ENCODE measurements at places on chromosomes 4 and X.

- DNase-seq, result no peak
Measured at GRCh38 chr4:40300371-40301162, 34.6 kb upstream of the CHRNA9 start.

- DNase-seq, result no peak
Measured at GRCh38 chr4:173521467-173522159, 8.4 kb downstream of the HAND2 start.

GRCh38 chrX:133005042-133005441 lies 46.6 kb upstream of the HS6ST2 start:
- DNase-seq, result no peak

GRCh38 chr4:166594326-166594946 lies 639.9 kb downstream of the SPOCK3 start:
- no peak for DNase-seq

DNA sequence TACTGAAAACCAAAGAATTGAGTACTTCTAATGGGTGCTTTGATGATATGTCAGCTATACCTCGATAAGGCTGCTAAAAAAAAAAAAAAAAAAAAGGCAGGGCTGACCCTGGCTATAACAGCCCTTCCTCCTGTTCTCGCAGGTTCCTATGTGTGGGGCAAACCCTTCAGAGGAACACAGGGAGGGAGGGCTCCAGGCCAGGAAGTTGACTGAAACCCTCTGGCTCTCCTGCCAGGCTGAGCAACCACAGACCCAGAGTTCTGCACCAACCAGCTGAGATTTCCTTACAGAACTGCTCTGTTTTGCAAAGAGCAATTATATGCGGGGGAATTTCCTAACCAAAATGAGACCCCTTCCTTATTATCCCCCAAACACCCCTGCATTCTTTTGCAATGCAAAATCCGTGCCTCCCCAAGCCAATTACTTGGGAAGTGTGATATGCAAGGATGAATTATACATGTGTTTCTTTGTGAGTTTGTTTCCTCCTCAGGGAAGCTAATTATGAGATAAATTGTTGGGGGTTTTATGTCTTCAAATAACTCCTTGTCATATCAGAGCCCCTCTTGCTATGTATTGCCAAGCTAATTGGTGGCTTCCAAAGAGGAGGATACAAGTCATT lies 45.6 kb downstream of the PDHA1 start:
- no peak for DNase-seq

- no peak for DNase-seq
Measured at GRCh38 chrX:10083809-10084208, 73.0 kb upstream of the CLCN4 start.

DNA sequence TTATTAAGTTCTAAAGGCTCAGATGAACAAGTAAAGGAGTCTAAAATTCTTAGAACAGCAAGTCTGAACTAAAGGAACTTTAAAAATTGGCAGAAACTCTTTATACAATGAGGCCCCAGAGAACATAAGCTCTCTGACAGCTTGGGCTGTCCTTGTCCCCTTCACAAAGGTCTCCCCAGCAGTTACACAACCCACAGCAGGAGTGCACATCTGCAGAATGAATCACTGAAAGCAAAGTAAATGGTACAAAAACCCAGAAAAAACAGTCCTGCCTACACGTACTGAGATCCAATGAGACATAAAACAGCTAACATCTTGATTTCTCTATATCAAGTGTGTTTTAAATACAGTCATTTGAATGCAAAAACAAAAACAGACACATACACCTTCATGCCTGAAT lies 18.7 kb downstream of the RBBP7 start:
- no peak for DNase-seq
